Right ventricle myocardium inferior (tissue), 1 donor: ENCODE measurements at places on chromosomes 2 and 18. TPM values are rescaled to one million over a fixed set of nuclear protein-coding genes. Genes with fewer than 3 reads are reported as not detected.

GRCh38 chr2:26942543-26943295 is 27.7 kb upstream of the MAPRE3 start:
- DNase-seq, result peak; percentile 85

- no peak for DNase-seq
Measured at GRCh38 chr2:62302631-62303435, 106.9 kb downstream of the B3GNT2 start.

DNA sequence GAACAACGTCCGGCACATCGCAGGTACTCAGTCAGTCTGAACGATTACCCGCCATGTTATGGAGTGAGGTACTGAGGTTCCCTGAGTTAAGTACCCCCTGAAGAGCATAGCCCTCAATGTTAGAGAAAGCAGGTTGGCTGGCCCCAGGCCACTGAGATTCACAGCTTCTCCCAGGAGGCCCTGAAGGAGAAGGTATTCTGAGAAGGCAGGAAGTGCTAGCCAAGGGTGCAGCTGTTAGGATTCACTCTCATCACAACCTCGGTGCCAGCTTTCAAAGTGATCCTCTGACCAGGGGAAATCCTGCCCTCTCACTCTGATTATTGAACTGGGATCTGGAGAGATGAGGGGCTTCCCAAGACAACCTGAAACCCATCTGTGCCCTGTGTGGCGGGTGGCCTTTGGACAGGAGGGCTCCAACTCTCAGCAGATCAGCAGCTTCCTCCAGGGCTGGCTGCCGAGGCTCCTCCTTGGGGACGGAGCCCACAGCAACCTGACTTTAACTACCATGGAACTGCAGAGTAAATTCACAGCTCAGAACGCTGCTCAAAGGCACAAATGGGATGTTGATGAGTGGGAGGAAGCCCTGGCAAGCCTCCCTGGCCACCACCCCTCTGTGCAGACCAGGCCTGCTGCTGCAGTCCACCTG is 7.8 kb downstream of the EHD3 start:
- DNase-seq, result no peak

DNA sequence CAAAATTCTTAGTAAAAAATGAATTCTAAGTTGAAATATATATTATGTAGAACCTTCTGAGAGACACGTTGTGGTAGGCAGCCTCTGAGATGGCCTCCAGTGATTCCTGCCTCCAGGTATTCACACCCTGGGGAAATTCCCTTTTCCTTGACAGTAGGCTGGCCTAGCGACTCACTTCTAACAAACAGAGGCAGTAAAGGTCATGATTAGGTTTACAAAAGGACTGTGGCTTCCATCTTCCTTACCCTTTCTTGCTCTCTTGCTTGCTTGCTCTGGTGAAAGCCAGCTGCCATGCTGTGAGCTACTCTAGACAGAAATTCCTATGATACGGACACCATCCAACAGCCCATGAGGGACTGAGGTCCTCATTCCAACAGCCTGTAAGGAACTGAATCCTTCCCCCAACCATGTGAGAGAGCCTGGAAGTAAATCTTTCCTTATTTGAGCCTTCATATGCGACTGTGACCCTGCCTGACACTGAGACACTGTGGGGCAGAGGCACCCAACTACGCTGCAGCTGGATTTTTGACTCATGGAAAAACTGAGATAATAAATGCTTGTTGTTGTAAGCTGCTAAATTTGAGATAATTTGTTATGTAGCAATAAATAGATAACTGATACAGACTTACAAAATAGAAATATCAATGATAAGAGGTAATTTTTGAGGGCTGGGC is 32.7 kb upstream of the SERTAD2 start:
- no peak for DNase-seq

- DNase-seq, result no peak
Measured at GRCh38 chr2:141899740-141900139, 231.1 kb downstream of the LRP1B start.

- DNase-seq, result peak; percentile 1
Measured at GRCh38 chr2:144151851-144152250, 368.1 kb downstream of the ZEB2 start.

DNA sequence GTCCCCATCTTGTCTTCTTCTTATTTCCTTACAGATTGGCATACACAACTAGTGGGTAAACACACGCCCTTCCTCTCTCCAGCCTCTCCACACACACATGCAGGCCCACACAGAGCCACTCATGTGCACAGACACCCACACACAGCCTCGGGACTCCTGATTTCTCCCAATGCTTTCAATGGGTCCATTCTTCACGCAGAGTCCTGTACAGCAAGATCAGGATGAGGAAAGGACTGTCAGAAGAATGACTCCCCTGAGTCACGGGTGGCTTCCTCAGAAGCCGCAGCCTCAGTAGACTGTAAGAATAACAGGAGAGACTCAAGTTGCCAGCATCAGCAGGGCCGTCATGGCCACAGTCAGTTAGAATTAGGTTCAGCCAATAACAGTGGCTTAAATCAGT is 109.1 kb upstream of the GLI2 start:
- no peak for DNase-seq

GRCh38 chr2:30955516-30956132 is 148.4 kb upstream of the CAPN13 start:
- DNase-seq, result no peak

GRCh38 chr2:56148825-56149224 is 35.0 kb upstream of the CCDC85A start:
- no peak for DNase-seq

- DNase-seq, result no peak
Measured at GRCh38 chr2:101063352-101064124, 61.4 kb downstream of the RPL31 start.

- DNase-seq, result no peak
Measured at GRCh38 chr18:21742315-21742687, 1.7 kb downstream of the MIB1 start.

GRCh38 chr2:37590119-37590571 is 81.3 kb downstream of the CDC42EP3 start:
- DNase-seq, result no peak

- DNase-seq, result no peak
Measured at GRCh38 chr2:19312949-19313348, 45.5 kb downstream of the OSR1 start.

GRCh38 chr2:147862859-147863516 is 18.2 kb downstream of the ACVR2A start:
- no peak for DNase-seq

The DLX1 gene
- total RNA-seq, result not detected

The NT5DC4 gene
- total RNA-seq, result not detected
